NCI-H526 treated with DMSO at 0.1 percent for 48 hours (cell line): ENCODE measurements at places on chromosomes 6 and 20.

DNA sequence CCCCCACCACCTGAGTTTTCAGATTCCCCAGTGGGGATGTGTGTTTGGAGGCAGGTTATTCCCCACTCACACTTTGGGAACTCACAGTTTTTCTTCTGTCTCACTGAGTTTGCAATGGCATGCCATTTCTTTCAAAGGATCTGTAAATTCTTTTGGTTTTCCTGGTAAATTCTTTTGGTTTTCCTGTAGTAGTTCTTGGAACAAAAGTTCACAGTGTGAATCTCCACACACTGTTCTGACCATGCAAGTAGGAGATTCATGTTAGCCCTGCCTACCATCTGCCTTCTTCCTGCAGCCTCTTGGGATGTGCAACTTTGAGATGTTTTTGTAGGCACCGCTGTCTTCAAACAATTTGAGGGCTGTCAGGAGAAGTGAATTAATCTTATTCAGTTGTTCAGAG, 165.6 kb upstream of the OGFRL1 start:
- no peak for DNase-seq

DNA sequence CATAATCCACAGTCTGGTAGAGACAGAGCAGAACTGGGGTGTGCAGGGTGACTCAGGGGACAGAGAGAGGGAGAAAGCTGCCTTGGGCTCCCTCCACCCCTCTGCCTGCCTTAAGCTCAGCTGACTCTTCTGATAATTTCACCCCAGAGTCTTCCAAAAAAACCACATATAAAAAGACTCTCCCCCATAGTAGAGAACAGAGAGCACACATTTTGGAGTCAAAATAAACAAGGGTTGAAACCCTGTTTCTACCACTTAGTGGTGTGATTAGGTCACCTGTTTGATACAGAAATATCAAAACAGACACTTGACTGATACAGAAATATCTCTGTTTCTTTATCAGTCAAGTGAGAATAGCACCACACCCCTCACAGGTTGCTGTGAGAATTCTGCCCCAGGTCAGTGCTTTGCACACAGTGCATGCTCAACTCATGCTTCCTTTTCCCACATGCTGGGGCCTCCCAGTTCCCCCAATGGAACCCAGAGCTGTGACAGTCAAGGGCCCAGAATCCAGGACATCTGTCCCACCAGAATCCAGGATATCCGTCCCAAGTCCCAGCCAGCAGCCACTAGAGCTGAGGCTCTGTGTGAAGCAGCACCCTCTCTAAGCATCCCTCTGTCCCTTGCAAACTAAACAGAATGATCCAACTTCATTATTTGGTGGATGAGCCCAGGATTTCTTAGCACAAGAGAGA, 1.2 kb downstream of the TREML2 start:
- no peak for DNase-seq

GRCh38 chr6:148323344-148323743, 19.3 kb upstream of the SASH1 start:
- no peak for DNase-seq

GRCh38 chr20:38198238-38198861, 33.3 kb upstream of the TGM2 start:
- DNase-seq, result no peak

DNA sequence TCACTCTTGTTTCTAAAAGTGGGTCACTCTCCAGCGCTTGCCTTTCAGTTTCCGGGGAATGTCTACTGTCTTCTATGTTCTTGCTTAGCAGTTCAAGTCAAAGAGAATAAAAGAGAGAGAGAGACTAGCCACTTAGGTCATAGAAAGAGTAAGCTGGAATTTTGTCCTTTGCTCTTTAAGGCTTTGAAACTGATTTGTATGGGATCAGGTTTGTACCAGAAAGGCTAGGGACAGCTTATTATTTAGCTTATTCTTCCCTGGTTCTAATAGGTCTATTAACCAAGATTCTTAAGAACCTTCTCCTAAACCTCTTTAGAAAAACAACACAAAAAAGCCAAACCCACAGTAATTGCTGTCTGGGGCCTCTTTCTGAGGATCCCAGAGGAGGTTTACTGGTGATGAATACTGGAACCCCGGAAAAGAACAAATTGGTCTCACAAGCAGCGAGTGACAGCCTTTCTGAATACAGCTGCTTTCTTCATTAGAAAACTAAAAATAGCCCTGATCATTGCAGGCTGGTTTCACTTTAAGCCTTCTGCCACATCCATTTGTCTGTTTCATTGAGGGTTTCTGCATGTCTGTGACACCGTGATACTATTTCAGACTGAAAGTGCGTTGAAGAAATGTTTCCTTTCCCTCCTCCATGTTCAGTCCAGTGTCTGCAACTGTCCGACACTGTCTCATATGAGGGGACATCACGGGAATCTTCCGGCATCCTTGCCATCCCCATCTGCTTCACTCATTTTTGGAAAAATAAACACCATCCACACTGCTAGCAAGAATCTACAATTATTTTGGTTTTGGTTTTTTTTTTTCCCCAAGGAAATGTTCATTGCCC, 75.1 kb upstream of the ATXN1 start:
- no peak for DNase-seq

DNA sequence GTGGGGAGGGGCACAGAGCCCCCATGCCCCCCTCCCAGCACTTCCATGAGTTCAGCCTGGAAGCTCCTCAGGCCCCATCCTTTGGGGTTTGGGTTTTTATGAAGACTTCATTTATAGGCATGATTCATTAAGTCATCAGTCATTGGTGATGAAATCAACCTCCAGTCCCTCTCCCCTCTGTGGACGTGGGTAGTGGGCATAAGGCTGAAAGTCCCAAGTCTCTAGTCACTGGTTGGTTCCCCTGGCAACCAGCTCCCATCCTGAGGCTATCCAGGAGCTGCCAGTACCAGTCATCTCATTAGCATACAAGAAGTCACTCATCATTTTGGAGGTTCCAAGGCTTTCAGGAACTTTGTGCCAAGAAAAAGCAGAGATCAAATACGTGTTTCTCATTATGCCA, 9.2 kb downstream of the TGM3 start:
- no peak for DNase-seq

DNA sequence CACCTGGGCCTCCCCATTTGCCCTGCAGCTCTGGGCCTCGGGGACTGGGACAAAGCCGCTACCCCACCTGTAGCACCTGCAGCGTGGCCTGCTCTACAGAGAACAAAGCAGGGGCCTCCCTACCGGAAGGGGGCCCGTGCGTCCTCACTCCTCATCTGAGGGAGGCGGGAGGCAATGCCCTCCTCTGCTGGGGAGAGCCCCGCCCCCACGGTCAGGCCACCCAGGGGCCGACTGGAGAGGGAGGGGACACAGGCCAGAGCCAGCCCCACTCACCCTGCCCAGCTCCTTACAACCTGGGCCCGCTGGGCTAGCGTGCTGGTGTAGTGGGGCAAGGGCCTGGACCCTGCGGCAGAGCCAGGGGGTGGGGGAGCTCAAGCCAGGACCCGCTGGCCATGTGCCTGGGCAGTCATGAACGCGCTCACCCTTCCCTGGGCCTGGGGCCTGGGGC, 8.0 kb downstream of the LAMA5 start:
- DNase-seq, result no peak

GRCh38 chr6:81944661-81945060, 192.2 kb upstream of the TENT5A start:
- no peak for DNase-seq
